KBM-7 (cell line): ENCODE measurements at places on chromosomes 2 and 18.

- no peak for DNase-seq
Measured at GRCh38 chr2:61948661-61949457, 43.4 kb downstream of the COMMD1 start.

- no peak for DNase-seq
Measured at GRCh38 chr18:41096504-41096903, 858.5 kb upstream of the PIK3C3 start.

GRCh38 chr2:106299696-106300095 lies 105.6 kb upstream of the UXS1 start:
- DNase-seq = no peak

- DNase-seq = no peak
Measured at GRCh38 chr2:200310545-200310971, 4.1 kb downstream of the SPATS2L start.

GRCh38 chr18:31996007-31996406 lies 22.6 kb upstream of the RNF125 start:
- DNase-seq = no peak

- DNase-seq = peak; percentile 8
Measured at GRCh38 chr18:7370802-7371201, 139.9 kb downstream of the LRRC30 start.

- DNase-seq = no peak
Measured at GRCh38 chr18:79748321-79749180, 49.2 kb upstream of the KCNG2 start.

- DNase-seq = peak; percentile 9
Measured at GRCh38 chr2:109129356-109129920, 433 bp downstream of the SH3RF3 start.

- peak; percentile 64 for DNase-seq
Measured at GRCh38 chr18:9101730-9102507, 580 bp upstream of the NDUFV2 start.

DNA sequence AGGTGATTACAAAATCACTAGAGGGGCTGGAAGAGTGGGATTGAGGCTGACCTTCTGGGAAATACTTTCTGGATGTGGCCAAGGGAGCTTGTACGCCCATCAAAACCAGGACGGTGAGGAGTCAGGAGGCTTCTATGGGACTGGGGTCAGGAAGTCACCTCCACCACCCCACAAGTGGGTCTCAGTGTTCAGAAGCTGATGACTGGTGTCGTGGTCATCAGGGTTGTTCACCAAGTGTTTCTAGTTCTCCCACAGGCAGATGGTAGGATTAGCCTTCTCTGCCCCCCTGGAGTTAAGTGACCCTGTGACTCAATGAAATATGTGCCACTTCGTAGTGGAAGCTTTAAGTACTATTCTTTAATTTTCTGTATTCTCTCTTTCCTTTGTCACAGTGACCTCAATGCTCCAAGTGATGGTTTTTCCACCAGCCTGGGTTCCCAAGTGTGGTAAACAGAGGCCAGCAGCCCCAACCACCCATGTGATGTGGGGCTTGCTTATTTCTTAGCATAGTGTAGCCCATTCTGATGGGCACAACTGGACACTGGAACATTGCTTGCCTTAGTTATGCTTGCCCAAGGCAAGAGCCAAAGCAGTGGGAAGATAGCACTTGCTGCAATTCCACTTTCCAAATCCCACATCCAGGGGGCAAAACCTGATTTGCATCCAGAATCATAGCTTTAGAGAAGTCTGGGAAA lies 258.8 kb downstream of the CYP26B1 start:
- DNase-seq = no peak

- no peak for DNase-seq
Measured at GRCh38 chr2:101263377-101263800, 10.7 kb downstream of the CNOT11 start.
